ENCODE measurements at places on chromosomes 2 and 18.

- DNase-seq, result no peak
Measured at GRCh38 chr2:15603948-15604347, 12.3 kb downstream of the DDX1 start.

DNA sequence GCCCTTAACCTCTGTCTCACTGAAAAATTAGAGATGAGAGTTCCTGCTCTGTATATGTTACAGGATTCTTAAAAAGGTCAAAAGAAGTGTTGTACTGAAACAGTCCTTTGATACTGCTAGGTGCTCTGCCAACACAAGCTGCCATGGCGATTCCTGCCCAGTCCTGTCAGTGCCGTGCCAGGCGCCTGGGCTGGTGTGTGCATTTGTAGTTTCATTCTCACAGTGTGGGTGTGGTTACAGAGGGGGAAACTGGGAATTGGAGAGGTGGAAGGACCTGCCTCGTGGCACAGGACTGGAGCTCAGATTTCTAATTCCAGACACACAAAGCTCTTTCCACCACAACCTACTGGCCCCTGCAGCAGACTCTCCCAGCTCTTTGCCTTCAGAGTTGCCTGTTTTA, 122.3 kb upstream of the RAB6C start:
- DNase-seq, result no peak

GRCh38 chr2:195902857-195903256, 165.8 kb downstream of the DNAH7 start:
- no peak for DNase-seq

- no peak for DNase-seq
Measured at GRCh38 chr2:54469484-54470053, 13.4 kb downstream of the SPTBN1 start.

- DNase-seq, result no peak
Measured at GRCh38 chr2:210477496-210477895, 937 bp upstream of the LANCL1 start.

- DNase-seq, result no peak
Measured at GRCh38 chr2:188869550-188869949, 104.6 kb upstream of the COL3A1 start.

DNA sequence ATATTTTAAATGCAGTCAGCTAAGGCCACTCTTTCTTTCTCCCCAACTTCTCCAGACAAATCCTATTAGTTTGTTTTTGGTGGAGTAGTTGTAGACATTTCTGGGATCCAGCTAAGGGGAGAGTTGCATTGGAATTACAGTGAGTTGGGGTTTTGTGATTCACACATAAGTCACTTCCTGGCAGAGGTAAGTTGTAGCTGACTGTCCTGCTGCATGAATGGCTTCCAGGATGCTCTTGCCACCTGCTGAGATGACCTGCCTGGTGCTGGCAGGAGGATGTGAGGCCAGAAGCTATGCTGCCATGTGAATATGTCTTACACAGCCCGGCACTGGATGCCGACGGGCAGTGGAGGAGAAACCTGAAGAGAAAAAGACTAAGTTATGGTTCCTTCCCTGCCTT, 243.7 kb downstream of the TDRD15 start:
- DNase-seq, result no peak

DNA sequence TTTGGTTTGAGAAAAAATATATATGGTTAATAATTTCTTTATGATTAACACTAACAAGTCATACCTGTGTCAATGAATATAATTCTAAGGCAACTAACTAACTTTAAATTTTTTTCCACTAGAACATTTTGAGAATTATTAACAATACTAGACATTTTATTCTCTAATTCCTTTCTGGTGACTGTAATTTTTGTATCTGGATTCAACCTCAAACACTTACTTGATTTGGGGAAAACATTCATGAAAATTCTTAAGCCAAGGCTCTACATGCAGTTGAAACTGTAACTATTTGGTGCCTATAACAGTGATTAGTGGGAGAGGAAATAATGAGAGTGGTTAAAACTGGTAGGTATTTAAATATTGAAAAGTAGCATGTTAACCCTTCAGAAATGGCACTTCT, 546.5 kb upstream of the KLHL29 start:
- no peak for DNase-seq

- DNase-seq, result no peak
Measured at GRCh38 chr18:76353500-76353899, 141.5 kb downstream of the ZNF516 start.

DNA sequence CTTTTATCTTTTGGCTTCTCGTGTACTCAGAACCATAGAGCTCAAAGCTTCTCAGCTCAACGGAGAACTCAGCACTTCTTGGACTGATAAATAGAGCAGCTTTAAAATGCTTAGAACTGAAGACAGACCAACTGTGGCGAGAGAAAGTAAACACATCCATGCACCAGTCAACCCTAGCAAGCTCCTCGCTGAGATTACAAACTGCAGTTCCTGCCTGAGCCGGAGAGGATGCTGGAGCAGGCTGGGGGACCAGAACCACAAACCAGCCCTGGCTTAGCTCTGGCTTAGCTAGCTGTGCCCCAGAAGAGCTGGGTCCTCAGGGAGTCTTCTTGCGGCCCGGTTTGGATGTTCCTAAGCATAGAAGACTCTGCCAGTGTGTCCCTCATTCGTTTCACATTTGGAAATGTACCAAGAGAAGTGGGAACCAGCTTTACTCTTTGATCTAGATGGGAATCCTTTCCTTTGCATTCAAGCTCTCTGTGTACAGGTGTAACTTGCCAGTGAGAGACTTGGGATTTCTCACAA, 5.6 kb downstream of the PAX8 start:
- DNase-seq, result no peak
